ENCODE measurements at places on chromosomes 11 and 22.

DNA sequence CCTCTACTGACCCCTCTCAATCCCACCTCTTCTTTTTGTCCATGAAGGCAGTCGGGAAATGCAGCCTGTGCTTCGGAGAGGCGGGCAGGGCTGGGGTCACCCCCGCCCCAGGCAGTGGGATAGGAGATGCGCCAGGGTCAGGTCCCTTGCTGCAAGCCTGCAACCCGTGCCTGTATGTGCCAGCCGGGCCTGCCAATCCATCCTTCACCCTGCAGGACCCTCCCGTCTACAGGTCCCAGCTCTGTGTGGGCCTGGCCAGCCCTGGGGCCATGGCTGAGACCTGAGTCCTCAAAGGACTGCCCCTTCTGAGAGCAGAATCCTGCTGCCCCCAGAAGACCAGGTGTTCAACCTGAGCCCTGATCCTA, 10.9 kb downstream of the ASCL2 start:
- no peak for DNase-seq

- no peak for DNase-seq
These were observed 406.0 kb downstream of the MIAT start for GRCh38 chr22:27063406-27063805.

- no peak for DNase-seq
These were observed 76.9 kb downstream of the KCNJ1 start for GRCh38 chr11:128790196-128790595.

GRCh38 chr11:118136341-118136740, 16.3 kb downstream of the SCN4B start:
- no peak for DNase-seq

DNA sequence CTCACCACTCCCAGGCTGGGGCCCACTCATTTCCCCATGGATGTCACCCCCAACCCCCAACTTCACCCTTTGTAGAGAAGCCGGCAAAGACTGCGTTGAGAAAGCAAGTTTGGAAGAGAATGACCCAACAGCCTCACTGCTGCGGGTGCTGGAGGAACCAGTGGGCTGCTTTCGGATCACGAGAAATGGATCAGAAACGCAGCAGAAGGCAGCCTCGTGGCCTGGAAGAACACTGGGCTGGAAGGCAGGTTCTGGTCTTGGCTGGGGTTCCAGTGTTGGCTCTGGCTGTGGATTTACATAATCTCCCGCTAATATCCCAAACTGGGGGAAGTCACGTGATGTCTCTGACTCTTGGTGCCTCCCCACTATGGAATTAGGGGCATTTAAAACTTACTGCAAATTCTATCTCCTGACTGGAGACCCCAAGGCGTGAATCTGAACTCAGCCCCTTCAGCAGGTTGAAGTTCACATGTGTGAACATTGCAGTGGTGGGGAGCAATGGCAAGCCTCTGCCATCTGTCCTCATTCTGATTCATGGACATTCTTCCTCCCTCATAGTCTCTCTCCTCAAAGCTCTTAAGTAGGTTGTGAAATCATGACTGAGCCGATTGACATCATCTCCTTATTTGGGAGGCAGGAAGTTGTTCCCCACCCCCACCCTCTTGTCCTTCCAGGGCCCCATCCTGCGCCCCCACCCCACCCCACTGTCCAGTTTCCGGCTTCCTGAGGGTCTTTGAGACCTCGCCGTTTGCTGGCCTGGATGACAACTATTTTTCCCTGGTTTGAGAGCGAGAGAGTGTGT, 37.0 kb upstream of the TIMP3 start:
- DNase-seq, result no peak

DNA sequence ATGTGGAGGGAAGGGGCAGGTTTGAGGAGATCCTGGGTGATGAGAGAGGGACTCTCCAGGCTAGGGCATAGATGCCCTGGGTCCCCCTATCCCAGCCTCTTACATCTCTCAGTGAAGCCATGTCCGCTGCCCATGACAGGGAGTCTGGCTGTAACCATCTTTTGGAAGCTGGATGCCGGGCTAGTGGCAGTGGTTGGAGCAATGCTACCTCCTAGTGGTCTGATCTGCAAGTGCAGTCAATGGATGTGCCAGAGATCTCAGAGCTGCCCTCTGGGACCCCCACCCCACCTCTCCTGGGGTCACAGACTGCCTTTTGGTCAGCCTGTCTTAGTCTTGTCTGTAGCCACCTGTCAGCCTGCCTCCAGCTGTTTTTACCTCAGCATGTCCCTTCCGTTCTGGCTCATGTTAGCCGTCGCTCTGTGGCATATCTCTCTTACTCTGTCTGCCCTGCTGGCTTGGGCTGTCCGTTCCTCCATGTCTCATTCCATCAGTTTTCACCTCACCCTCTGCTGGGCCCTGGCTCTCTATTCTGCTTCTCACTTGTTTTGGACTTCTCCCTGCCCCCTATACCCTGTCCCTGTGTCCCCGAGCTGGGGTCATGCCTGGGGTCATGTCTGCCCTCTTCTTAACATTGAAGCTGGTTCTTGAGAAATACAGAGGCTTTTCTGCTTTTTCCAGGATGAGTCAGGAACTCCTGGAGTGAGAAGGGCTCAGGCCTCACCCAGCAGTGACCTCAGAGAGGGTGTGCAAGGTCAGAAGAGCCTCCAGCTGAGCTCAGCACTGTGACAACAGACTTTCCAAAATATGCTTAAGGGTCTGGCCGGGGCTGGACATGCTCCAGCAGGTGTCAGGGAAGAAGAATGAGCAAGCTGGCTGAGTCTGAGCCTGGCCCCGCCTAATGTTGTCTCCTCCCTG, 52.0 kb upstream of the THY1 start:
- peak; percentile 44 for DNase-seq

- DNase-seq, result no peak
These were observed 9.5 kb upstream of the LINC01488 start for GRCh38 chr11:69471729-69472540.
